HCEC 1CT (cell line): ENCODE measurements at places on chromosomes 1 and 21.
A peak's percentile ranks its signal among the peaks of the same experiment; 100 is the strongest.

GRCh38 chr1:198543670-198544260 lies 3.3 kb upstream of the ATP6V1G3 start:
- DNase-seq = no peak

DNA sequence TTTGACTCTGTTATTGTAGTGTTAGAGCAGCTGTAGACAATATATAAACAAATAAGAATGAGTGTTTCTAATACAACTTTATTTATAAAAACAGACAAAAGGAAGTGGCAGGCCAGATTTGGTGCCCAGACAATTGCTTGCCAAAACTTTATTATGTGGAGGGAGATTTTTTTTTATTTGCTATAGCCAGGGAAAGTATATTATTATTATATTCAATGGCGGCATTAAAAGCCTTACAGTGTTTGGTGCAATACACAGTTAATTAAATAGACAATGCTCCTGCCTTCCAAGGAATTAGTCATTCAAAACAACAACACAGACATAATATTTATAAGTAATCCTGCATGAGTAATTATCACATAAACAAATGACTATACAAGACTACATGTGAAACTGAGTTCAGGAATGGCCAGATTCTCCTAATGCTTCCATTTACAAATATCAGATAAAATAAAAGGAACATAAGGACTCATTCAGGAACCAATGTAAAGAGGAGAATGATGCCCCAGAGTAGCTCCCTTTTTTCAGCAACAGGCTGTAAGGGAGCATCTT lies 10.6 kb upstream of the RC3H1 start:
- peak; percentile 65 for DNase-seq

DNA sequence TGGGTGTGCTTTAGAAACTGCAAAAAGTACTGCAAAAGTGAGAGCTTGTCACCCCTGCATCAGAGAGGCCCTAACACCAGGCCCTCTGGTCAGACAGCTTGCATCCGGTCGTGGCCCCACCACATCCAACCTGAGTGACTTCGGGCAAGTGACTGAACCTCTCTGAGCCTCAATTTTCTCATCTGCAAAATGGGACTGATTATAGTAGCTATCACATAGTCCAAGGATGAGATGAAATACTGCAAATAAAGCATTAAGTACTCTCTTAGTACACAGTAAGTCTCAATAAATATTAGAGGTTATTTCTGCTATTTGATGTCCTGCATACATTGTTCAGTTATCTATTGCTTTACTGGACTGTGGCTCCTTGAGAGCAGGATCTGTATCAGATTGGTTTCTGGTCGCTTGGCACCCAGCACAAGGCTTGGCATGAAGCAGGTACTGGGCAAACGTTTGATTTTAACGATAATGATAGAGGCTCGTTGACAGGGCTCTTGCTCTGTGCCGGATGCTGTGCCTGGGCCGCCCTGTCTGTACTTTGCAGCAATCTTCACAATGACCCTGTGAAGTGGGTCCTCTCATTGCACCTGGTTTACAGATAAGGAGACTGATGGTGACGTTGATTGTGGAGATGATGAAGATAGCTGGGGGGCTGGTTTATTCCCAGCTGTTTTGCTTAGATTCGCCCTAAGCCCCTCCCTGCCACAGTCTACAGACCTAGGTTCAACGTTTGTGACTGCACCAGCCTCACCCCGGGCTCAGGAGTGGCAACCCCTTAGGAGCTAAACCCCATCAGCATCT lies 43.6 kb downstream of the RAP1GAP start:
- DNase-seq = no peak

GRCh38 chr1:165533254-165533653 lies 10.5 kb upstream of the LRRC52 start:
- no peak for DNase-seq

DNA sequence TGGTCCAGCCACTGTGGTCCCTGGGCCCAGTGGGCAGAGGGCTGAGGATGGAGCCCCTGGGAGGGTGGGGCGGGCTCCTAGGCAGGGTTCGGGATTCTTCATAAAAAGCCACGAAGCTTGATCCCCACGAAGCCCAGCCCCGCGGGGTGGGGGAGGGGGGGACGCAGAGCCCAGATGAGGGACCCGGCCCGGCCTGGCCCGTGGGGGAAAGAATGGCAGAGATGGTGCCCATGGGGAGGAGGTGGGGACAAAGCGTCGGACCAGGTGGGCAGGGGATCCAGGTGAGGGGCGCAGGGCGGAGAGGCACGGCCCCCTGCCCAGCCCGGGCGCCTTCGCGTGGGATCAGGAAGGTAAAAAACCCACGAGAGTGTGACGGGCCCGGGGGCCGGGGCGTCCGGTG lies 6.0 kb upstream of the SMIM12 start:
- no peak for DNase-seq

DNA sequence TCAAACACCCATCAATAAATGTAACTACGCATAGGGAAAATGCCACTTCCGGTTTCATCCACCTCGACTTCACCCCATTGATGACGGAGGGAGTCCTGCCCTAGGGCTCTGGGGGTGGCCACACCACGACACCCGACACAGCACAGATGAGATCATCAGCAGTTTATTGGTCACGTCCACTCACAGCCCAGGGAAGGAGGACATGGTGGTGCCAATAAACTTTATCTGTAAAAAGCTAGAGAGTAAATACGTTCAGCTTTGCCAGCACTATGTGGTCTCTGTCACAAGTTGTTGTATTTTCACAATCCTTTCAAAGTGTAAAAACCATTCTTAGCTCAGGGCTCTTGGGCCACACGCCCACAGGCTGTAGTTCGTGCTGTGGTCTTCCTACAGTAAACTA lies 16.3 kb downstream of the SETD4 start:
- no peak for DNase-seq

GRCh38 chr1:14724246-14724645 lies 125.8 kb downstream of the KAZN start:
- no peak for DNase-seq

DNA sequence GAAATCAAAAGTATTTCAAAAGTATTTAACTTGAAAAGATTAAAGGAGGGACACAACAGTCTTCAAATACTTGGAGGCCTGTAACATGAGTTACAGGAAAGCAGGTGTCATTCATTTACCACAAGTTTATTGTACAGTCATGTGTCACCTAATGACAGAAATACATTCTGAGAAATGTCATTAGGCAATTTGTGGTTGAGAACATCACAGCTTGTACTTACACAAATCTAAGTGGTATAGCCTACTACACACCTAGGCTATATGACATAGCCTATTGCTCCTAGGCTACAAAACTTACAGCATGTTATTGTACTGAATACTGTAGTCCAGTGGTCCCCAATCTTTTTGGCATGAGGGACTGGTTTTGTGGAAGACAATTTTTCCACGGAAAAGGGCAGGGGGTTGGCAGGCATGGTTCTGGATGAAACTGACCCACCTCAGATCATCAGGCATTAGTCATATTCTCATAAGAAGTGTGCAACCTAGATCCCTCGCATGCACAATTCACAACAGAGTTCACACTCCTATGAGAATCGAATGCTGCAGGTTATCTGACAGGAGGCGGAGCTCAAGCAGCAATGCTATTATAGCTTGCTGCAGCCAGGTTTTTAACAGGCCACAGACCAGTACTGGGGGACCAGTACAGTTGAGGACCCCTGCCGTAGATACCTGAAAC lies 25.0 kb upstream of the PHTF1 start:
- no peak for DNase-seq

DNA sequence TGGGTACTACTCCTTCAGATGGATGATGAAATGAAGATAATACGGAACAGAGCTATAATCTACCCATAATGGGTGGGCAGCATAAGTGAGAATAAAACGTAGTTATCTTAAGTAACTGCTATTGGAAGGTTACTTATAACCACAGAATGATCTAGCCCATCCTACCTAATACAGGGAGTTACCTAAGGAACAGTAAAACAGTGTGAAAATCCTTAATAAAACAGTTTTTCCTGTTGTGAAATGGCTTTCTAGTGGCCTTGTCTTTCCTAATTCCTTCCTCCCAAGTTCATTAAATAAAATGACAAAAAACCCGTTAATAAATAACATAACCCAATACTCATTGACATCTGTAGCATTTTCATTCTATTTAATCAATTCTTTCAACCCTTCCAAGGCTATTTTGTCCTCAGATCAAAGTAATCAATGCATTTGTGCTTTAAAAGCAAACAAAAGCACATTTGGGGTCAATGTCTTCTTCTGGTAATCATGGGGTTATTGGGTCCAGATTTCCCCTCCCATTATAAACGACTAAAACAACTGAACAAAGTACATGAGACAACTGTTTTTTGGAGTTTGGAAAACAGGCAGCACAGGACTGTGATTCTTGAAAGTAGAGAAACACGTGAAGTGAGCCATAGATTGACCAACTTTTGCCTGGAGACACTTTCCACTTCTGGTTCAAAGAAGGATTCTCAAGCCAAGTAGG lies 42.0 kb downstream of the PAPPA2 start:
- DNase-seq = no peak

DNA sequence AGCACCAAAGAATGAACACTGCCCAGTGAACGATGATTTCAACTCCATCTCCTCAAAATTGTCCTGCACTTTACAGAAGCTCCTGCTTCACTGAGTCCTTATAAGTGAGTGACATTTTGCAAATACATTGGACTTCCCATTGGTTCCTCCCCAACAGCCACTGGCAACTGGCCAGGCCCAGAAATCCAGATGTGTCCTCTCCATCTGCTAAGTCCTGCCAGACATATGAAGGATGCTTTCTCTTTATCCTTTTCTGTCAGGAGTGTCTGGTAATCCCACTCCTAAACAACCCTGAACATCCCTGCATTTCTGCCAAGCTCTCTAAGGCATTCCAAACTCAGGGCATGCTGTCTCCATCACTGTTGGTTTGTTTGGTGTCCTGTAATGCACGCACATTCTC lies 271.8 kb downstream of the RRAGC start:
- DNase-seq = no peak

- DNase-seq = no peak
Observed at GRCh38 chr1:178367151-178367550, 129.6 kb downstream of the CLEC20A start.

DNA sequence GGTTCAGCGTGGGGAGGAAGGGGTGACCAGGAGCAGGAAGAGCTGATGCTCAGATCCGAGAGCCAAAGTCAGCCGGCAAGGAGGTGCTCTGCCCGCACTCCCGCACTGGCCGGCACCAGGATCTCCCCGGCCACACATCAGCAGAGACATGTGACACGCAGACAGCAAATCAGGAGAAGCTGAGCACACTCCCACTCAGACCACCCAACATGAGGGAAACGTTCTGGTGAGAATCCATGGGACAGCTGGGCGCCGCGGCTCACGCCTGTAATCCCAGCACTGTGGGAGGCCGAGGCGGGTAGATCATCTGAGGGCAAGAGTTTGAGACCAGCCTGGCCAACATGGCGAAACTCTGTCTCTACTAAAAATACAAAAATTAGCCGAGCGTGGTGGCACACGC lies 18.6 kb upstream of the PTTG1IP start:
- no peak for DNase-seq

DNA sequence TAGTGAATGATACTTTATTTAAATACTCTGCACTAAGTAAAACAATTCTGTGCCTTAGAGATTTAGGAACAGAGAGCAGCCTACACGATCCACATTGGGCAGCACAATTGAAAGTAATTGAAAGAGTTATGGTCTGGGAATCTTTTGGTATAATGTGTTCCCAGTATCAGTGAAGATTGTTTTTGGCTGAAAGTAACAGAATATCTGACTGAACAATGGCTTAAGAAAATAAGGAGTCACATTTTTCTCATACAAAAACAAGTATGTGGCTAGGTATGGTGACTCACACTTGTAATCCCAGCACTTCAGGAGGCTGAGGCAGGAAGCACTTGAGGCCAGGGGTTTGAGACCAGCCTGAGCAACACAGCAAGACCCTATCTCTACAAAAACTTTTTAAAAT lies 306.2 kb downstream of the NFIA start:
- DNase-seq = peak; percentile 11

DNA sequence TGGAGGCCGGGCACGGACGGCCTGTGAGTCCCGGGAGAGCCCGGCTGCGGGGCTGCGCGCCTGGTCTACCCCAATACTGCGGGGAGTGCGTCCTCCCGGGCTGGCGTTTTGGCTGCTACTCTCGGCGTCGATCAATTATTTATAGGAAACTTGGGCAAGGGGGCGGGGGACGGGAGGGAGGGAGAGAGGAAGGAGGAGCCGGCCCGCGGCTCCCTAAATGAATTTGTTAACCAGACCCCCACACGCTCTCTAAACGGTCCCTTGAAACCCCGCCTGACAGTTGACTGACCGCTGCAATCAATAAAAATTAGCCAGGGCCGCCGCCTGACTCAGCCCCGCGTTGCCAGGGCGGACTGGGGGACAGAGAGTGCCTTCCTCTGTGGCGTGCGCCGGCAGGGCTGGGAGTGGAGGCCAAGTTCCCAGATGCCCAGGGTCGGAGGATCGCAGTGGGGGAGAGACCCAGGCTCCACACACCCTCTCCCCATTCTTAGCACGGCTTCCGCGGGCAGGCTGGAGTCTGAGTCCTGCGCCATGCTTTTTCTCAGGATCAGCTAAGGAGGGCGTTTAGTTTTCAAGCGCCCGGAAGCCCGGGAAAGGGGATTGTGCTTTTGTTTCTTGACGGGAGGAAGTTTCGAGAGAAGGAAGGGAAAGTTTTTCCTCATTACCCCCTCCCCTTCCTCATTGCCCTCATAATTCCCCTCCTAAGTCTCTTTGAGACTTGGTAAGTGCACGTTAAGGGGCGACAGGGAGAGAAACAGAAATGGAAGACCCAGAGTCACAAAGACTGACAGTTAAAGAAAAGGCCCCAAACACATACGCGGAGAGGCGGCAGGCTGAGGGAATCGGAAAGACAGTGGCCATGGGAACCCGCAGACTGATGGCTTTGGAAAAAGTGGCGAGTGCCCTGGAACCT lies 6.2 kb downstream of the PAX7 start:
- no peak for DNase-seq

- no peak for DNase-seq
Observed at GRCh38 chr1:24991697-24992096, 61.6 kb upstream of the RUNX3 start.

- DNase-seq = no peak
Observed at GRCh38 chr1:22936681-22937080, 36.0 kb downstream of the LACTBL1 start.

DNA sequence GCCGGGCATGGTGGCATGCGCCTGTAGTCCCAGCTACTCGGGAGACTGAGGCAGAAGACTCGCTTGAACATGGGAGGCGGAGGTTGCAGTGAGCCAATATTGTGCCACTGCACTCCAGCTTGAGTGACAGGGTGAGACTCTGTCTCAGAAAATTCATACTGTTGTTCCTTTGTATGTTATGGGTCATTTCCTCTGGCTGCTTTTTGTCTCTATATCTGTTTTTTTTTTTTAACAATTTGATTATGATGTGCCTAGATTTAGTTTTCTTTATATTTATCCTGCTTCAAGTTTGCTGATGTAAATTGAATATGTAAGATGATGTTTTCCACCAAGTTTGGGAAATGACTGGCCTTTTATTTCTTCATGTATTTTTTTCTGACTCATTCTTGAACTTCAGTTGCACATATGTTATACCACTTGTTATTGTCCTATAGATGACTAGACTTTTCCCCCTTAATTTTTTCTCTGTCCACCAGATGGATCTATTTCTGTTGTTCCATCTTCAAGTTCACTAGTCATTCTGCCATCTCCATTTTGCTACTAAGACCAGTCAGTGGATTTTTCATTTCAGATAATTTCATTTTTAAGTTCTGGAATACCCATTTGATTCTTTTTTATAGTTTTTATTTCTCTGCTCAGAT lies 173.5 kb downstream of the GALNT2 start:
- DNase-seq = peak; percentile 16
